ENCODE measurements at places on chromosomes 16 and 17.

GRCh38 chr17:46876353-46876887, 25.0 kb downstream of the WNT9B start:
- peaks cover 2% of the 10 kb centered on the region for H3K4me1 ChIP-seq
- no peak overlapping the region for H3K4me3 ChIP-seq
- no peaks in the 10 kb centered on the region for H3K36me3 ChIP-seq
- DNase-seq: peak; percentile 89
- H3K27me3 ChIP-seq: no peaks in the 10 kb centered on the region

DNA sequence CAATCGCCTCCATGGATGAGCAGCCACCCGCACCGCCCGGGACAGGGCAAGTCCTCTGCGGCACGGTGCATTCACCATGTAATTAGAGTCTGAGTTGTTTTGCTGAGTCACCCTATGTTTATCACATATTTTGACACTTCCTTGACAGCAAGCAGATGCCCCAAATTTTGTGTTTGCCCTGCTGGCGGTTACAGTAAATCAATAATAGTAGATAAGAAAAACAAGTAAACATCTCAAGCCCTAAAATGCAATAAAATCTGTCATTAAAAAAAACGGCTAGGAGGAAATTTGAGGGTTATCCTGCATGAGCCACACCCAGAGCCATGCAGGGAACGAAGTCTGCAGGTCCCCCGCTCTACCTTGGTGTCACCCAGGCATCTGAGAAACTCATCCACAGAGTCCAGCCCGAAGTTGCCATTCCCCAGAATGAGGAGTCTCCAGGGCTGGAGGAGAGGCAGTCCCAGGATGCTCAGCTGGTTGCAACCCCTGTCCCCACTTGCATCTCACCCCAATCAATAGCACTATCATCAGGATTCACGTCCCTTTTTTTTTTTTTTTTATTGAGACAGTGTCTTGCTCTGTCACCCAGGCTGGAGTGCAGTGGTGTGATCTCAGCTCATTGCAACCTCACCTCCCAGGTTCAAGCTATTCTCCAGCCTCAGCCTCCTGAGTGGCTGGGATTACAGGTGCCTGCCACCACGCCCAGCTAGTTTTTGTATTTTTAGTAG, 16.5 kb upstream of the ST6GALNAC1 start:
- peak; percentile 73 for DNase-seq
- no peak overlapping the region for H3K4me3 ChIP-seq
- no peaks in the 10 kb centered on the region for H3K4me1 ChIP-seq

DNA sequence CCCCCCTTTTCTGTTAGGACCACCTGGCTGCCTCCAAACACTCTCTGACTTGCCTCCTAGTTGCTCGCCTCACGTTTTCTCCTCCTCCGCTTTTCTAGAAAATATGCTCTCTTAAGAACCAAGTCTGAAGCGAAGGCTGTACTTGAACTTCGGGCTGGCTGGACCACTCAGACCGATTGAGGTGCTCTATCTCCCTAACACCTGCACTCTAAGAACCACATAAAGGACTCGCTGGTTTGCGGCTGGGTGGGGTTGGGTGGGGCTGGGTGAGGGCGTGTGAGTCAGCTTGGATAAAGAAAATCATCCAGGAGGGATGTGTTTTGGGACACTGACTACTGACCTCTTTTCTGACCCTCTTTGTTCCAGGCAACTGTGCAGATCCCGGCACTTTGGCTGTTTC, 22.9 kb upstream of the TMEM220 start:
- H3K36me3 ChIP-seq: no peaks in the 10 kb centered on the region
- DNase-seq: no peak

DNA sequence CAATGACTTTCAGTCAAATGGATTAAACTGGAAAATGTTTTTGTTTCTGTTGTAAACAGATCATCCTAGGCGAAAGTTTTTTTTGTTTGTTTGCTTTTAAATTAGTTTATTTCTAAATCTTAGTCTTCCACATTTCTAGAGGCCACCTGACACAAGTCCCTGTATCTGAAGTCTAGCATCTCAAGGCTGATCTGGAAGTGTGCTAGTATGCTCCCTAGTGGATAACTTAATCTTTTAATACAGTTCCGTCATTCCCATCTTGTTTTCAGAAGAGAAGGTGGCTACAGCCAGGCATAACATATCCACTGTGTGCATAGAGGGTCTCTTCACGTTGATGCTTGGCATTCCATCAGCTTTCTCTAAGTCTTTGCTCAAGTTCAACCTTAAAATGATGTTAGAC, 7.6 kb downstream of the IFT20 start:
- peaks cover 41% of the 10 kb centered on the region for H3K36me3 ChIP-seq
- no peak overlapping the region for H3K27ac ChIP-seq
- H3K4me3 ChIP-seq: no peak overlapping the region
- H3K27me3 ChIP-seq: no peaks in the 10 kb centered on the region
- no peak for DNase-seq
- H3K4me1 ChIP-seq: no peaks in the 10 kb centered on the region

DNA sequence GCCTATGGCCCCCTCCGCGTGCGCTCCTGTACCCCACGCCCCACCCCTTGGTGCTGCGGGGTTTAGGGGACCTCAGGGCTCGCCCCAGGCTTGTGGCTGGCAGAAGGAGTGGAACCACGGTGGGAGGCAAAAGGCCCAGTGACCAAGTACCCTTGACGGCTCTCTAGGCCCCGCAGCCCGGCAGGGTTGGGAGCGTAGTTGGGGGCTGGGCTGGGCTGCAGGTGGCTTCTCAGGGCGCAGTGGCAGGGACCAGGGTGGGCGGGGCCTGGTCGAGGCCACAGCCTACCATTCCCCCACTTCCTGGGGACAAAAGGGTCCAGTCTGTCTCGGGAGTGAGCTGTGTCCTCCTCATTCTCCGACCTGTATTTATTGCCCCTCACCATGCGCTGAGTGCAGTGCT, 124.9 kb downstream of the RBFOX3 start:
- no peak overlapping the region for H3K4me3 ChIP-seq
- no peak overlapping the region for H3K27ac ChIP-seq
- no peaks in the 10 kb centered on the region for H3K27me3 ChIP-seq
- DNase-seq: no peak
- no peaks in the 10 kb centered on the region for H3K36me3 ChIP-seq

DNA sequence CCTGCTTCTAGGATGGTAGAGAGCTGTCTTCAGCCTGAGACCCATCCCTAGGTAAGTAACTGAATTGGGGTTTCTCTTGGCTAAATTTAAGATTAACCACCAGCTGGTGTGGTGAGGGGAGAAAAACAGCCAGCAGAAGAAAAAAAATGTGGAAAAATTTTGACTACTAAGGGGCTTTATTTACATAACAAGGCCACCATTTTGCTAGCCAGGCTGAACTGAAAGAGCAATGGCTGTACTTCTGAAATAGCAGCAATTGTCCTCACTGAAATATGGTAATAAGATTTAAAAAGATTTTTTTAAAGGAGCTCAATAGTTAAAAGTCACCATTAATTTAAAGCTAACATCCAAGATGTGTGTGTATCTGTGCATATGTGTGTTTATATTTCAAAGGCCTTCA, 12.4 kb upstream of the TRIM25 start:
- no peaks in the 10 kb centered on the region for H3K36me3 ChIP-seq
- H3K27me3 ChIP-seq: no peaks in the 10 kb centered on the region

GRCh38 chr16:679814-680624, at the start of gene STUB1:
Gene STUB1 (plus strand): TSS chr16:680410. CDS start chr16:680526, 116 bp downstream.
- peaks cover 13% of the 10 kb centered on the region for H3K4me1 ChIP-seq
- peak; percentile 97 for DNase-seq
- peak within 1 kb of the TSS; percentile 98 for H3K4me3 ChIP-seq
- H3K27ac ChIP-seq: peak within 1 kb of the TSS; percentile 94
- no peaks in the 10 kb centered on the region for H3K36me3 ChIP-seq
- no peaks in the 10 kb centered on the region for H3K27me3 ChIP-seq

- H3K4me1 ChIP-seq: no peaks in the 10 kb centered on the region
- no peaks in the 10 kb centered on the region for H3K36me3 ChIP-seq
- DNase-seq: no peak
- H3K27me3 ChIP-seq: no peaks in the 10 kb centered on the region
Measured at GRCh38 chr16:27301236-27301861, 12.4 kb upstream of the IL4R start.

- H3K27me3 ChIP-seq: no peaks in the 10 kb centered on the region
- H3K27ac ChIP-seq: no peak overlapping the region
- H3K4me1 ChIP-seq: no peaks in the 10 kb centered on the region
- no peak for DNase-seq
Measured at GRCh38 chr16:54282928-54283724, 3.5 kb downstream of the IRX3 start.

DNA sequence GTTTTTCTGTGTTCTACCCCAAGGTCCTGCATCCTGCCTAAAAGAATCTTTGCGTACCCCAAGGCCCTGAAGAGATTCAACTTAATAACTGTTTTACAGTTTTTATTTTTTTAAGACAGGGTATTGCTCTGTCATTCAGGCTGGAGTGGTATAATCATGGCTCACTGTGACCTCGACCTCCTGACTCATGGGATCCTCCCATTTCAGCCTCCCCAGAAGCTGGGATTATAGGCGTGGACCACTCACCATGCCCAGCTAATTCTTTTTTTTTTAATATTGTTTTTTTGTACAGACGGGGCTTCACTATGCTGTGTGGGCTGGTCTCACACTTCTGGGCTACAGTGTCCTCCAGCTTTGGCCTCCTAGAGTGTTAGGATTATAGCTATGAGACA, 9.3 kb upstream of the FAAP100 start:
- peaks cover 85% of the 10 kb centered on the region for H3K36me3 ChIP-seq
- peak overlapping the region; percentile 49 for H3K27ac ChIP-seq

DNA sequence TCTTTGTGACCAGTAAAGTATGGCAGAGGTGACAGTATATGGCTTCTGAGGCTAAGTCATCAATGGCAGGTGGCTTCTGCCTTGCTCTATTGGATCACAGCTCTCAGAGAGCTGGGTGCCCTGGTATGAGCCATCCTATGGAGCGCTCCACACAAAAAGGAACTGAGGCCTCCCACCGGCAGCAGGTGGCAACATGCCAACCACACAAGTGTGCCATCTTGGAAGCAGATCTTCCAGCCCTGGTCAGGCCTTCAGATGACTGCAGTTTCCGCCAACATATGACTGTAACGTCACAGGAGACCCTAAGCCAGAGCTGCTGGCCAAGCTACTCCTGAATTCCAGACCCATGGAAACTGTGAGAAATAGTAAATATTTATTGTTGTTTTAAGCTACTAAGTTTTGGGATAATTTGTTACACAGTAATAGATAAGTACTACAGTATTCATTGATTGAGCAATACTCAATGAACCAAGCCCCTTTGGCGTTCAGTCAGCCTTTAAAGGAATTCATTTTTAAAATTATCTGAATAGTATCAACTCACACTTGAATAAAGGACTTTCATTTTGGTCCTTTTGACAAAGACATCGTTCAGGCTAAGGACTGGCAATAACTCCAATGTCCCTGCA, 69.4 kb upstream of the LHX1 start:
- H3K4me3 ChIP-seq: no peak overlapping the region
- DNase-seq: no peak
- H3K27me3 ChIP-seq: no peaks in the 10 kb centered on the region
- no peaks in the 10 kb centered on the region for H3K36me3 ChIP-seq
- H3K27ac ChIP-seq: no peak overlapping the region
- no peaks in the 10 kb centered on the region for H3K4me1 ChIP-seq

- no peaks in the 10 kb centered on the region for H3K27me3 ChIP-seq
- no peak for DNase-seq
- H3K4me3 ChIP-seq: no peak overlapping the region
Measured at GRCh38 chr16:11349599-11350276, 4.5 kb downstream of the RMI2 start.

GRCh38 chr16:9557713-9558112, 466.3 kb downstream of the HAPSTR1 start:
- H3K4me1 ChIP-seq: no peaks in the 10 kb centered on the region
- no peaks in the 10 kb centered on the region for H3K36me3 ChIP-seq
- no peak for DNase-seq
- no peaks in the 10 kb centered on the region for H3K27me3 ChIP-seq
- no peak overlapping the region for H3K27ac ChIP-seq

GRCh38 chr16:14358697-14359305, 271.3 kb downstream of the PARN start:
- no peak overlapping the region for H3K27ac ChIP-seq
- H3K4me1 ChIP-seq: no peaks in the 10 kb centered on the region
- no peaks in the 10 kb centered on the region for H3K36me3 ChIP-seq
- no peaks in the 10 kb centered on the region for H3K27me3 ChIP-seq
- no peak for DNase-seq

GRCh38 chr16:17160285-17160853, 310.4 kb downstream of the XYLT1 start:
- no peak overlapping the region for H3K27ac ChIP-seq
- H3K27me3 ChIP-seq: no peaks in the 10 kb centered on the region
- H3K4me1 ChIP-seq: no peaks in the 10 kb centered on the region
- DNase-seq: no peak

DNA sequence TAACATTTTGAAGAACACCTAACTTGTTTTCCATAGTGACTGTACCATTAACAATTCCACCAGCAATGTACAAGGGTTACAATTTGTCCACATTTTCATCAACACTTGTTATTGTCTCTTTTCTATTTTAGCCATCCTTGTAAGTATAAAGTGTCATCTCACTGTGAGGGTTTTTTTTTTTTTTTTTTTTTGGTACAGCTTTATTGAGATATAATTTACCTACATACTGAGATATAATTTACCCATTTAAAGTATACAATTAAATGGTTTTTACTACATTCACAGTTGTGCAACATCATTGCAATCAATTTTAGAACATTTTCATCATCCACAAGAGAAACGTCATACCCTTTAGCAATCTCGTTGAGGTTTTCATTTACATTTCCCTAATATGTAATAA, 17.9 kb upstream of the TMIGD1 start:
- no peaks in the 10 kb centered on the region for H3K36me3 ChIP-seq
- no peak for DNase-seq
- no peaks in the 10 kb centered on the region for H3K27me3 ChIP-seq
- no peak overlapping the region for H3K4me3 ChIP-seq
- H3K27ac ChIP-seq: no peak overlapping the region

DNA sequence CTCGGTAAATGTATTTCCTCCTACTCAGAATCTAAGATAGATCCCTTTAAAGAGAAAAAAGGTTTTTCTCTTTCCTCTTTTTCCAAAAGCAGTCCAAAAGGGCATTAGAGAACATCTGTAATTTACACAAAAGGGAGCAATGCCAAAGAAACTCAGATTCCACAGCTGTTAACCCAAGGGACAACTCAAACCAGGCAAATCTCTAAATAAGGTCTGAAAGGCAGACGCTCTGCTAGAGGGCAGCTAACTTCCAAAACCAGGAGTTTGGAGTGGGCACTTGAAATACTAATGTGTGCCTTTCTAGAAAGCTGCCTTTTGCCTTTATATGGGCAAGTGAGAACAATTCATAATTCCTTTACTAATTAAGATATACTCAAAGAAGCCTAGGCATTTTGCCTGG, 435.7 kb downstream of the ZFHX3 start:
- no peaks in the 10 kb centered on the region for H3K27me3 ChIP-seq
- H3K4me1 ChIP-seq: no peaks in the 10 kb centered on the region
- no peak overlapping the region for H3K4me3 ChIP-seq
- DNase-seq: no peak
- H3K36me3 ChIP-seq: no peaks in the 10 kb centered on the region
- H3K27ac ChIP-seq: no peak overlapping the region

DNA sequence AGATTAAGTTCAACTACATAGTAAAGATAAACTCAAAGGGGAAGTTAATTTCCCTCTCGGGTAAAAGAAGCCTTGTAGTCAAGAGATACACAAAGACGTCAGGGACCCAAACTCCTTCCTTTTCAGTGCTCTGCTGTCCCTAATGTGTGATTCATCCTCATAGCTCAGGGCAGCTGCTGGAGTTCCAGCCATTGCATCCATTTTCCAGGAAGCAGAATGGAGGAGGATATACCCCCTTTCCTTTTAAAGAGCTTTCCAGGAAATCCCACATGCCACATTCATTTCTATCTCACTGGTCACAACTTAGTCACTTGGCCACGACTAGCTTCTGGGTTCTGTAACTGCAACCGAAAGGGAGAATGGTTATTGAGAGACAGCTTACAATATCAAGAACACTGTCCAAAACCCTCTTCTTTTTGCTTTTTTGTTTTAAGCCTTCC, 95.3 kb downstream of the SOCS1 start:
- H3K4me3 ChIP-seq: no peak overlapping the region
- DNase-seq: no peak
- no peaks in the 10 kb centered on the region for H3K36me3 ChIP-seq
- H3K27ac ChIP-seq: no peak overlapping the region
- H3K27me3 ChIP-seq: no peaks in the 10 kb centered on the region
